PC-9 (cell line): ENCODE measurements at places on chromosomes 5 and 9.

DNA sequence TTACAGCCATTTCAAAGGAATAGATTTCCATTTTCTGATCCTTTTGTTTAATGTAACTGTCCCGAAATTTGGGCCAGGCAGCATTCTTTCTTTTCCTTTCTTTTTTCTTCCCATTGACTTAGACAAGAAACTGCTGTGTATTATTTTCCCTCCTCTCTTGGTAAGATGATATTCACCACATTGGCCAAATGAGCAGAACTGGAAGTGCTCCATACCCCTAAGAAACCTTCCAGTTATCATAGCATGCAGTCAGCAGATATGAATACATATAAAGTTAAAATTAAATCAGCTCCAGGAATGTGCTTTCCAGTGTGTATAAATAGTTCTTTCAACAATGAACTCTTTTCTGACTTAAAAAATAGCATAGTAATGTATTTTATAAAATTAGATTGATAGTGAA lies 168.5 kb upstream of the GAS1 start:
- no peak for DNase-seq

DNA sequence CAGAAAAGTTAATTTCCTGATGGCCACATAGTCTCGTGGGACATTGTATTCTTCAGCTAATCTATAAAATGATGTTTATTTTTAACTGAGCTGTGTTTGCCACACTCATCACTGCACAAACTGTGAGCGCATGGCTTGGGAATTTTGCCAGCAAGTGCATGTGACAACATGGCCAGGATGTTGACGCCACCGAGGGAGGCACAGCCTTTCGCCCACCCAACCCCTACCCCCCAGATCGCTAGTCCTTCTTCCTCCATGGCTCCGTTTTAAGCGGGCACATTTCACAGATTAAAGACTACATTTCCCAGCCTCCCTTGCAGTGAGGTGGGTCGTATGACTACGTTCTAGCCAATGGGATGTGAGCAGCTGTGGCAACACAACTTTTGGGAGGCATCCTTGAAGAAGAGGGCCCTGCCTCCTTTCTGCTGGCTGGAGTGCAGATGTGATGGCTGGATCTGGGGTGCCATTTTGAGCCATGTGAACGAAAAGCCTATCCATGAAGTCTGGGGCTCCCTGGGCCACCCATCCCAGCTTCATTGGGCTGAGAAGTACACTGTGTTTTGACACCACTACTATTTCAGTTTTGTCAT lies 7.9 kb downstream of the NRARP start:
- peak; percentile 69 for DNase-seq

DNA sequence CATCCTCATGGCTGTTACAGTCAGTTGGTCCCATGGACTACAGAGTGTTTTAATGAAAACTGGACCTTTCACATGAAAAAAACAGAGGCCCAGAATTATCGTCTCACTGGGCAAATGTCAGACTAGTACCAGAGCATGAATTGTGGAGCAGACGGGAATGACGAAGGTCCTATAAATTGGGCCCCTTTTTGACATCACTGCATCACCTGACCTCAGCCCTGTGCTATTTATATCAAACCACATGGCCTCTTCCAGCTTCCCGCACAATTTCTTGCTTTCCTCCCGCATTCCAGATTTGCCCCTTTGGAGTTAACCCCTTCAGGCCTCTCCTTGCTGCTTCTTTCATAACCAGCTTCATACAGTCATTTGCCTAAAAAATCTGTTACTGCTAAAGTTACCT lies 301.7 kb downstream of the ATPSCKMT start:
- no peak for DNase-seq

DNA sequence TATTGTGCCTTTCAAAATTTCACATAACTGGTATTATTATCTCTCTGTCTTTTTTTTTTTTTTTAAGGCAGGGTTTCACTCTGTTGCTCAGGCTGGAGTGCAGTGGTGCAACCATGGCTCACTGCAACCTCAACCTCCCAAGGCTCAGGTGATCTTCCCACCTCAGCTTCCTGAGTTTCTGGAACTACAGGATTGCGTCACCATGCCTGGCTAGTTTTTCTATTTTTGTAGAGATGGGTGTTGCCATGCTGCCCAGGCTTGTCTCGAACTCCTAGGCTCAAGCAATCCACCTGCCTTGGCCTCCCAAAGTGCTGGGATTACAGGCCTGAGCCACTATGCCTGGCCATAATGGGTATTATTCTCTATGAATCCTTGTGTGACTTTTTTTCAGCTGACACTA lies 402.3 kb upstream of the SMARCA2 start:
- DNase-seq: no peak

DNA sequence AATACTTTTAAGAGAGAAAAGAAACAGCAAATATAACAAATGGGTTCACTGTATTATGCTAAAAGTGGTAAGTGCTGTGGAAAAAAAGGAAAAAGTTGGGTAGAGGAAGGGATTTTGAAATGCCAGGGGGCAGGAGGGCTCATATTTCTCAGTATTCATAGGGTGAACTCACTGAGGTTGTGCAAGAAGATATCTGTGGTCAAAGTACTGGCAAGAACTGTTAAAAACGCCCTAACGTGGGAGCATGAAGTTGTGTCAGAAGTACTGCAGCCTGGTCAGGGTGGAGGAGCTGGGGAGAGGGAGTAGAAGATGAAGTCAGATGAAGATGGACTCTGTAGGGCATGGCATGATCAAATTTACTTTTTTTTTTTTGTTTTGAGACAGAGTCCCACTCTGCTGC lies 31.2 kb upstream of the SLC28A3 start:
- DNase-seq: peak; percentile 72

GRCh38 chr5:111229221-111229835 lies 5.1 kb downstream of the CAMK4 start:
- DNase-seq: no peak

- no peak for DNase-seq
Observed at GRCh38 chr9:113258282-113258681, 17.1 kb downstream of the CDC26 start.

GRCh38 chr5:99368726-99369125 lies 439.9 kb upstream of the CHD1 start:
- DNase-seq: no peak

- DNase-seq: no peak
Observed at GRCh38 chr9:34493972-34494535, 28.7 kb downstream of the ENHO start.

DNA sequence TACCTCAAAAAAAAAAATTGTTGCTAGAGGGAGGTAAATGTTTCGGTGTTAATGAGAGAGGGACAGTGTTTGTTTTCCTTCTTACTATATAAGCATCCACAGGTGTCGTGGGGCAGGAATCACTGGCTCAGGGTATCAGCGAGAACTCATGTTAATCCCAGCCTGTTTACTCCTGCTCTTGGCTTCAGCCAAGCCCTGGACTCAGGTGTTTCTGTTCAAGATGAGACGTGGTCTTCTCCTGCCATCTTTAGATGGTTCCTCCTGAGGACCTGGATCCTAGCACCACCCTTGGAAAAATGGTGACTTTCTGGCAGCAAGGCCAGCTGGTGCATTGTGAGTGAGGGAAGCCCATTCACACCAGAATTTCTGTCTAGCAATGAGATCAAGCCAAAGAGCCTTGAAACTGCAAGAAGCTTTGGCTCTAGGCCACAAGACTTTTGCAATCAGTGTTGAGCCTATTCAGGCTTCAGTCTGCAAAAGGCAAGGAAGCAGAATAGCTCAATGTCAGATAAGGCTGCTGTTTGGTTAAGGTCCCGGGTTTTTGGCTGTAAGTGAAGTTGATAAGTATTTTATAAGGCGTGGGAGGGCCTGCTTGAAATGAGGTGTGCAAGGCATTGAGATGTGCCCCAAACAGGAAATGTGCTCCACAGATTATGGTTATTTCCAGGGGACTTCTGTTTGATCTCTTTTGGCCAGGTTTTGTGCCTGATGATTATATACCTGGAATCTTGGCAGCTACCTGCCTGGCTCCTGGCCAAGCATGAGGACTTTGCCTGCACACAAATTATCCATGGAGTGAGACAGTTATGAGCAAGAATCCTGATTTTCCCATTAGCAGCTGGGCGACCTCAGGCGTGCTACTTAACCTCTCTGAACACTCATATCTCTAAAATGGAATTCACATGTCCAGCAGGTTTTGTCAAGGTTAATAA lies 99.8 kb downstream of the TENT4A start:
- peak; percentile 48 for DNase-seq

DNA sequence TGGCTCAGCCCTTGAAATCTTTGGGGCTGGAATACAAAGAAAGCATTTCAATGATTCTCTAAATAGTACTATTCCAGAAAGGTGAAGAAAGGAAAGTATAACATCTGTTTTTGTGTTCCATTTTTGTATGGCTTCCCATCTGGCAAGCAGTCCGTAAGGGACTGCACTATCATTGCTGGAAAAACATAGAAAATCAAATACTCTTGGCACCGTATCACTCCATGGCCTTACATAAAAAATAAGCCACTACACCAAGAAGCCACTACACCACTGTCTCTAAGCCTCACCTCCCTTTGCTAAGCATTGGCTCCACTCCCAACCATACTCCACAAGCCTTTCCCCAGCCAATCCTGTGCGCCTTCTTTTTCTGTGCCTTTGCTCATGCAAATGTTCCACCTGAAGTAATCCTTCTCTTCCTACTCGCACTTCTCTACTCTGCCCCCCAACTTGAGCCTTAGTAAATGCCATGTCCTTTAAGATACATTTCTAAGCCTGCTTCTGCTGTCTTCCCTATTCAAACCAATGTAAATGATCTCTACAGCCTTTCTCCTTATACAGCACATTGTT lies 454.6 kb upstream of the TUSC1 start:
- no peak for DNase-seq

- DNase-seq: no peak
Observed at GRCh38 chr5:138872841-138873465, 2.2 kb downstream of the LRRTM2 start.

GRCh38 chr5:178330791-178331404 lies 98.3 kb upstream of the PHYKPL start:
- no peak for DNase-seq
